ENCODE measurements at places on chromosomes 5 and 9.
A peak's percentile ranks its signal among the peaks of the same experiment; 100 is the strongest.

DNA sequence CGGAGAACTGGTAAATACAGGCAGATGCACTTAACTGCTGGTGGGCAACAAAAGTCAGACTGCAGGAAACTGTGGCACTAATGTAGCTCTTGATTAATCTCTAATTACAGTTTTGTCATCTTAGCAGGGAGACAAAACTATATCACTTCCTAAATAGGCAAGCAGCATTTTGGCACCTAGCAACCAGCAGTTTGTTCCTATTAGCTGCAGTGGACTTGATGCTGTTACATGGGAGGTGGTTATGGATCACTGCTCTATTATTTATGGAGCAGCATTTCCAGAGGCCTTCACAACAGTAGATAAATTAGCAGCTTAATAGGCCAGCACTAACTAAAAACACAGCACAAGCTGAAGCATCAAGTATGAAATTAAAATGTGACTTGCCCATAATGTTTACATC is 518.3 kb upstream of the ITGA1 start:
- no peak for DNase-seq

DNA sequence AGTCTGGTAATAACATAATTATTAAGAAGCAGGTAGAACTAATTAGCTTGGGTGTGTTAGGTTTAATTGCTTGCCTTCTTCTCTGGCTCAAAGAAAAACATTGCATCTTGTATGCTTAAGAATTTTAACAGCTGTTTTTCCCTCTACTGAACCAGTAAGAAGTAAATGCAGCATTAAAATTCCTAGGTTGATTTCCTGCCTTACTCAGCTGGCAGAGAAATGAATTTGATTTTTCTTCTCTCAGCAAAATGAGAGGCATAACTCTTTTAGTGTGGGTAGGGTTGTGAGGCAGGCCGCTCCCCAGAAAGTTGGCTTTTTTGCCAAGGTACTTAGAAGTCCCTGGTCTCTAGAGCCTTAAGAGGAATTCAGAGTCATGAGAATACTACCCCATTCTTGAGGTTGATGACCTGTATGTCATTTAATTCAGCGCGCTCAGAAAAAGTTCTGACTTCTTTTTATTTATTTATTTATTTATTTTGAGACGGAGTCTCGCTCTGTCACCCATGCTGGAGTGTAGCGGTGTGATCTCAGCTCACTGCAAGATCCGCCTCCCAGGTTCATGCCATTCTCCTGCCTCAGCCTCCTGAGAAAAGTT is 302.6 kb downstream of the ARHGEF28 start:
- DNase-seq, result no peak

DNA sequence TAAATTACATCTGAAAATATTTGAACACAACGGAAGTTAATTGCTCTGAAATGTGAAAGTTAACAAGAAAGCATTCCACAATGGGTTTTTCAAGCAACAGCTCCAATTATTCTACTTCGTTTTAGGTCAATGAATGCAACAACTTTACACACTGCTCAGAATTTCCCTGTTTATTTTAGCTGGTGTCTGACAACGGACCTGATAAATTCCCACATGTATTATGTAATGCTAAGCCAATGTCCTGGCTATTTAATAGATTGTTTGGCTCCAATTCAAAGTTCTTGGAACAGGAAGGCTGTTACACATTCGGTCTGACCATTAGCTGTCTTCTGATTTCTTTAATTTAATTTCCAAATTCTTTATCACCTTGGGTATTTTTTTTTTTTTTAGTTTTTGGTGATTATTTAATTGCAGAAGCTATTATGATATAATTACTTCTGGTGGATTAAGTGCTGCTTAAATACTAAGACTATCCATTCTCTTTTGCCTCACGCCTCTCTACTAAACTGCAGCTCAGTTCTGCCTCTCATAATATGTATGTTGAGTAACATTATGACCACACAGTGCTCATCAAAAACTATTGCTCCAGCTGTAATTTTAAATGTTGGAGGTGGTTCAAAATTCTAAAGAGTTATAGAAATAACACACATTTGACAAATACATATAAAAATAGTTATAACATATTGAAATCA is 57.9 kb downstream of the MEF2C start:
- no peak for DNase-seq

DNA sequence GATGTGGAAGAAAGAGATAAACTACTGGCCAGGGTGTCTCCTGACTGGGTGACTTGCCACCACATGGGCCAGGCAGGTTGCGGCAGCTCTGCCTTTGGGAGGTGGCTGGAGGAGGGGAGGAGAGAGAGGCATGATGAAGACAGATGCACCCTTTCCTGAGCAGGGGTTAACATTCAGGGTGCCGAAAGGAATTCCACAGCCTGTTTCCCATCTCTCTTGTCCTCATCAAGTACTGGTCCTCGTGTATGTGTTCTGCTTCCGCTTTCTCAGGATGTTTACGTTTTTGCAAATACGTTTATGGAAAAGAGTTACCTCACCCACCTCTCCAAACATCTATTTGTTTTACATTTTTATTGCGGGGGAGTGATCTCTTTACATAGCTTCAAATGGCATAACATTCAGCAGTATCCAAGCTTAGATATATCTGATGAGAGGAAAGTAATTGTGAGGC is 73.4 kb downstream of the C9orf85 start:
- no peak for DNase-seq

DNA sequence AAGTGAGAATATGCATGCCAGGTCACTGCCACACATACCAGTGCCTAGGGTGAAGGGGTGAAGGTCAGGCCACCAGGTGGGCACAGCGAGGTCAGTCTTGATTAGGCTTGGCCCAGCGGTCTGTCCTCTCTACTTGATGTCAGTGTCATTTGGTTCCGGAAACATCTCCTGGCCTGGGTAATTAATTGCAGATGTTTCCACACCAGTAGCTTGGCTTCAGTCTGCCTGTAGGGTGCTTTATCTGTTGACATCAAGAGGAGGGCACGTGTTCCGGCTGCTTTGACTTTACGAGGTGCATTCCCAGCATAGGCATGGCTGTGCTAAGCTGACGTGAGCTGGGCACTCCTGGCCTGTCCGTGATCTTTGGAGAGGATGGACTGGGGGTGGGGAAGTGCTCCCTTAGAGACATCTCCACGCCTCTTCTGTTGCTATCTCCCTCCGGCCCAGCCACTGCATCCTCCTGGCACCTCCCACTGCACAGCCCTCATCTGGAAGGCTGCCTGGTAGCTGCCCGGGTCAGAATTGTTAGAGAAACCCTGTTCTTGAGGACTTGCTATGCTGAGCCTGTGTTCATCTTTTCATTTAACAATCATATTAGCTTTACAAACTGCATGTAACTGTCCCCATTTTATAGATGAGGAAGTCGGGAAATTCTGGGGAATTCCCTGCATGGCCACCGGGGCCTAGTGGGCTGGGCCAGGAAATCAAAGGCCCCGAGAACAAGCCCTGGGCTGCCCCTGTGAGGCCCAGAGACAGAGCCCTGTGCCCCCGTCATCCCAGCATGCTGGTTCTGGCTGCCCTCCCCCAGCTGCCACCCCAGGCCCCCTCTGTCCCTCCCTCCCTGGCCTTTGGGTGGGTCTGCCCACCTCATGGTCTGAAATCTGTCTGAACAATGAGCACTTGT is 29.1 kb downstream of the JADE2 start:
- DNase-seq, result no peak

GRCh38 chr5:178388386-178389025 is 155.9 kb upstream of the PHYKPL start:
- peak; percentile 38 for DNase-seq

- DNase-seq, result no peak
Observed at GRCh38 chr5:119400245-119400644, 44.4 kb downstream of the TNFAIP8 start.

DNA sequence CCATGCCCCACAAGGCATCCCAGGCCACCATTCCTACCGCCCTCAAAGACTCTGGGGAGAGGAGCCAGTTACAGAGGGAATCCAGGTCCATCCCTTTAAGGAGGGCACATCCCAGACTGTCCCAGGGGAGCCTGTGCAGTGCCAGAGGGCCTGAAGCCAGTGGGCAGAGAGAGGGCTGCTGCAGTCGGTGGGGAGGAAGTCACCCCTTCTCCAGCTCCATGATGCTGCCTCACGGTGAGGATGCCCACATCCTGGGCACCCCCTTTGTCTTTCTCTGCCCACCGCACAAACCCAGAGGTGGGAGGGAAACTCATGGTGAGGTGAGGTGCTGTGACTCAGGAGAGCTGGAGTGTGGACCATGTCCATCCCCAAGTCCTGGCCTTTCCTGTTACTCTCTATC is 26.2 kb upstream of the ANKRD33B start:
- no peak for DNase-seq

DNA sequence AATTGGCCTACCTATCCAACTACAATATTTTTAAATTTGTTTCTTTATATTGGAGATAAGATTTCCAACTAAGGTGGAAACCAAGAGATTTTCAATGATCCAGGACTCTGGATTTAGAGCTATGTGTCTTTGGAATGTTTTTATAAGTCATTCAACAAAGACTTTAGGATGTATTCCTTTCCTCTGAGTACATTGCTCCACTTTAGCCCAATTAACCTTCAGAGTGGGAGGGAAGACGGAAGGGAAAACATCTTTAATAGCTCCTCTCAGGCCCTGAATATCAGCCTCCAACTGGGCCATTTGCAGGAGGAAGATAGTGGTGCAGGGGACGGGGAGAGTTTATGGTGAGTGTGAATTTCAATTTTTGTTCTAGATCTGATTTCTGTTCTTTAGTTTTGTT is 239.2 kb downstream of the PIK3R1 start:
- DNase-seq, result no peak

DNA sequence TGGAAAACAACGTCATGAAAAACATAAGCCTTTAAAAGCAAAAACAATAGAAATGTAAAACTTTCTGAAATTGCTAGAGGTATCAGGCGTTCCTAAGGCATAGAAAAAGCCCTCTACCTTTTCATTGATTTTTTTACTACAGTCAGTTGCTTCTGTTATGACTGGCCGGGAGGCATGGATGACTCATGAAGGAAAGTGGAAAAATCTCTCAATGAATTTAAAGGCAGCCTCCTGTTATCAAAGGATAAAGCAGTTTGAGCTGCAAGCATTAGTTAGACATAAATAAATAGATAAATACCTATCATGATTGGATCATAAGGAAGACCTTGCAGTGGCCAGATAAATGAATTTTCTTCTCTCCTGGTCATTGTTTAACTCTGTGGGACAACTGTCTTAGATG is 281.6 kb downstream of the MAST4 start:
- DNase-seq, result no peak

- DNase-seq, result no peak
Observed at GRCh38 chr9:33187519-33188218, 20.5 kb upstream of the B4GALT1 start.

- no peak for DNase-seq
Observed at GRCh38 chr5:69288069-69288468, 44.5 kb downstream of the CCDC125 start.

- DNase-seq, result peak; percentile 92
Observed at GRCh38 chr5:16936150-16936988, at the start of gene MYO10. MYO10 (minus strand) TSS chr5:16936288; CDS start chr5:16935808, 480 bp downstream.

DNA sequence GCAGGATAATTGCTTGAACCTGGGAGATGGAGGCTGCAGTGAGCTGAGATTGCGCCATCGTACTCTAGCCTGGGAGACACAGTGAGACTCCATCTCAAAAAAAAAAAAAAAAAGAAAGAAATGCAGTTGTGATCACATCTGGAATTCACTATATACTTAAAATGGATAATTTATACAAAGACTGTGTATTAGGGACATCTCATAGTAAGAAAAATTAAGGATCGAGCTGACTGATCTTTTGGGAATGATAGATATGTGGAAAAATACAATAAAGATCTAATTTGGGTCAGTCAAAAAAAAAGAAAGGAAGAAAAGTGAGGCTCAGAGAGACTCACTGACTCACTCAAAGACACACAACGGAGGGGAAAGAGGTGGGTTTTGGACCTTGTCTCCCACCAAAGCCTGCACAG is 73.2 kb upstream of the STXBP1 start:
- no peak for DNase-seq

DNA sequence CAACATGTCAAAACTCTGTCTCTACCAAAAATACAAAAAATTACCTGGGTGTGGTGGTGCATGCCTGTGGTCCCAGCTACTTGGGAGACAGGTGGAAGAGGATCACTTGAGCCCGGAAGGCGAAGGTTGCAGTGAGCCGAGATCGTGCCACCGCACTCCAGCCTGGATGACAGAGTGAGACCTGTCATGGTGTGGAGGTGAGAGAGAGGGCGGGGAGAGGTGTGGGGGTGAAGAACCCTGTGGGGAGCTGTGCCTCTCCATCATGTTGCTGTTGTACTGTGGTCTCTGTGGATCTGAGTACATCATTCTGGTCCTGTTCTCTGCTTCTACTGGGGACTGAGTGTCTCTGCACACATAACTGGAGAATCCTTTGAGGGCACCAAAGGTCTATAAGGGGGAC is 11.3 kb upstream of the SLC34A1 start:
- no peak for DNase-seq
